Renal pelvis (tissue), 12 donors: ENCODE measurements at places on chromosomes 2 and 18. TPM values are rescaled to one million over a fixed set of nuclear protein-coding genes. Genes with fewer than 3 reads are reported as not detected.

GRCh38 chr2:39587641-39588040 is 78.1 kb upstream of the TMEM178A start:
- no peak for DNase-seq

The ABCG8 gene
- polyA plus RNA-seq: 1.1 TPM

DNA sequence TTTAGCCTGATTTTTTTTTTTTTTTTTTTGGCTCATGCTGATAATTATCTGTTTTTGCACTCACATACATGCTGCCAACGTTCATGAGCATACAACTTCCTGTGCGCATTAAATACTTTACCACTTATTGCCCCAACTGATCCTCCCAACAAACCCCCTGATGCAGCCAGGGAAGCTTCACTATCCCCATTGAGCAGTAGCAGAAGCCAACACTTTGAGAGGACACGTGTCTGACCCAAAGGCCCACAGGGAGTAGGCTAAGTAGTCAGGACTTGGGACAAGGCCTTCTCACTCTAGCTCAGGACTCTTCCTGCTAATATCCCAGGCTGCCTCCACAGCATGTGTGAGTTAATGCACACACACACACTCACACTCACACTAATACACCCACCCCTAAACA is 36.2 kb upstream of the MAT2A start:
- no peak for DNase-seq

DNA sequence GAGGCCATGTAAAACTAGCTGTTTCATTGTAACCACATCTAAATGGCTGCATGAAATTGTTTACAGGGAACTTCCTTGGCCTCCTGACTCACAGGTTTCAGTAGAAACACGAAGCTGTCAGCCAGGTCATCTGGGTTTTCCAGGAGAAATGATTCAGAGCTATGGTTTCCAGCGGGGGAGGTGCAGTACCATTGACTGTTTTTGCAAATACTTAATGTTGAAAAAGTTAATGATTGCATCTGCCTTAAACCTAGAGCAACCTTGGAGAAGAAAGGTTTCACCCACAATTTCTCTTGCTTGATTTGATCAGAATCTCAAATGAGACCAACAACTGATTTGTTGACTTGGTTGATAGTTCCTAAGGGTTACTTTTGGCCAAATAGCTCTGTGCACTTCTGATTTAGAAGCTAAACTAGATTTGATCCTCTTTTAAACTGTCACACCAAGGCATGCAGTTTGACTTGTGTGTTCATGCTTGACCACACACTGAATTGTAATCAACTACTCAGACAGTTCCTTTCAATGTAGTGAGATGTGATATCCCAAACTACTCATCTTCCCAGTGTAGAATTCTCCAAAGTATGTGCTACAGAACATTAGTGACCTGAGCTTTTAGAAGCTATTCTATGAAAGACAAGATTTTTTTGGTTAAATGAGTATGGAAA is 193.5 kb upstream of the CHST9 start:
- peak; percentile 67 for DNase-seq

The DHX57 gene
- polyA plus RNA-seq: 54.7 TPM

GRCh38 chr2:226963528-226963927 is 127.7 kb downstream of the RHBDD1 start:
- DNase-seq: no peak
